Bronchial smooth muscle cell (primary cell): ENCODE measurements at places on chromosomes 1 and 21. TPM values are rescaled to one million over a fixed set of nuclear protein-coding genes. Genes with fewer than 3 reads are reported as not detected.

The NBPF4 gene
- total RNA-seq, result not detected in 2 replicates

The SLAMF9 gene
- total RNA-seq, result not detected in 2 replicates

The HSD3B2 gene
- total RNA-seq, result not detected in 2 replicates

The PDPN gene
- total RNA-seq, result 0.86 and 1.1 TPM in 2 replicates

The OPTC gene
- not detected in 2 replicates for total RNA-seq

The KCNJ15 gene
- 0.16 and 0.17 TPM in 2 replicates for total RNA-seq

The LCE2B gene
- not detected in 2 replicates for total RNA-seq

The KIF26B gene
- total RNA-seq, result 0.26 and 1.3 TPM in 2 replicates

The KIRREL1 gene
- total RNA-seq, result 63.5 and 73.5 TPM in 2 replicates

The DNAJC28 gene
- 1.4 and 1.7 TPM in 2 replicates for total RNA-seq

The TRAF3IP3 gene
- total RNA-seq, result not detected in 2 replicates
